Activated CD4-positive, CD25-positive, alpha-beta regulatory T cell treated with anti-CD3 and anti-CD28 coated beads, Interleukin-2, amount 50 U/mL, for 16 hours (primary cell): ENCODE measurements at places on chromosomes 3 and 15.

- DNase-seq: no peak
Observed at GRCh38 chr3:172100482-172100881, 61.1 kb downstream of the FNDC3B start.

DNA sequence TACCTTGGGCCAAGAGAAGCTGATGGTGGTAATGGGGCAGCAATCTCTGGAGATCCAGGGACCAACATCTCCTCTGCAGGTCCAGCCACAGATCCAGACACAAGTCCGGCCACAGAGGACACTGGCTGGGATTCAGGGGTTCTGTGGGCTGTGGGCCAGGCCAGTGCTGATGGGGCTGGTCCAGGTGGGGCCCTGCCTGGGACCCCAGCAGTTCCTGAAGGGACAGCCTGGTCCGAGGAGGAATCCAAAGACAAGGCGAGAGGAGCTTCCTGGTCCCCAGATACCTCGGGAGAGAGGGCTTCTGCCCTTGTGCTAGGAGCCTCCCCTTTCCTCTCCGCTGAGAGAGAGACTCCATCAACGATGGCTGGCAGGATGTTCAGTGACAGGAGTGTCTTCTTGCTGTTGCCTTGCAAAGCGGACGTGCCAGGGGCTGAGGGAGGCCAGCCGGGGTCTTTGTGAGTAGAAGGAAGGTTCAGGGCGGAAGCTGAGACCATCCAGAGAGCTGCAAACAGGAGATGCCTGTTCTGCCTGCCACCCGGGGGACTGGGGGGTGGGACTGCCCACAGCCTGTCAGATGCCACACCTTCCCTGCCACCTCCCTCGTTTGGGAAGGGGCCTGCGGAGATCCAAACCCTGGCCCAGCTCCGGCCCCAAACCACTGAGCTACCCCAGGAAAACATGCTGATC lies 24.5 kb upstream of the GOLGA6C start:
- no peak for DNase-seq

DNA sequence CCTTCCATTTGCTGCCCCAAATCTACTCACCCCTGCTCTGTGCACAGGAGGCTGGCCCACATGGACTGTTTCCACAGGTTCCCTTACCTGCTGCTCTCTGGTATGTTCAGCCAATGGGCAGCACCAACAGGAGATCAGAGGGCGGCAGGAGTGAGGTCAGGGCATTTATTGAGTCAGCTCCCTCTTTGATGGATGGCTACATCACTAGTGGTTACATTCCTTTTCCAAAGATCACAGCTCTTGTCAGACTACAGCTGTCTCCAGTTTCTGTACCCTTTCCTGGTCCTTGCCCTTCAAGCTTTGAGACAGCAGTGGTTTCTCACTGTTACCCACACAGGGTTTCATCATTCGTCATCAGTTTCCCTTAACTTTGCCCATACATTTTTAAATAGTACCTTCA lies 325.1 kb downstream of the SUCLG2 start:
- DNase-seq: no peak

- DNase-seq: no peak
Observed at GRCh38 chr3:148265841-148266240, 431.9 kb upstream of the AGTR1 start.

GRCh38 chr15:55420171-55420866 lies 12.0 kb downstream of the PIERCE2 start:
- DNase-seq: no peak

- DNase-seq: no peak
Observed at GRCh38 chr15:65285291-65286068, 1.2 kb downstream of the PARP16 start.

DNA sequence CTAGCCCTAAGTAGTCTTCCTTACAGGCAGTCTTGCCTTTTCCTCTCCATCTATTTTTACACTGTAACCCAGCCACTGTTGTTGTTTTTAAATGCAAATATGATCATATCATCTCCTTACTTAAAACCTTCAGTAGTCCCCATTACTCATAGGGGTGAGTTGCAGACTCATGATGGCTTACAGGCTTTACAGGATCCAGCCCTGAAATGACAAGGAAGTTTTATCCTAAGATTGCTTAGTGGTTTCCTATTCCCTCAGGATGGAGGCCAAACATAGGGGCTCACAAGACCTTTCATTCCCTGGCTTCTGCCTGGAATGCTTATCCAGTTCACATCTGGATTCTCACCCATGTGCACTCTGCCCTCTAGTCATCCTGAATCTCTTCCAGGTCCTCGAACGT lies 27.7 kb upstream of the PCOLCE2 start:
- DNase-seq: no peak
